ENCODE measurements at places on chromosomes 16 and 17. TPM values are rescaled to one million over a fixed set of nuclear protein-coding genes. Genes with fewer than 3 reads are reported as not detected.

The UNC45B gene
- not detected for total RNA-seq

The CDH1 gene
- total RNA-seq, result not detected

The JPT2 gene
- total RNA-seq, result 140 TPM

The RNF166 gene
- total RNA-seq, result 16.0 TPM

The MRM1 gene
- total RNA-seq, result 4.3 TPM

The SNX20 gene
- total RNA-seq, result not detected

The RAB37 gene
- total RNA-seq, result not detected

The KRTAP4-3 gene
- not detected for total RNA-seq

The TLCD3A gene
- 15.3 TPM for total RNA-seq

The SLC6A2 gene
- total RNA-seq, result not detected

The AOC3 gene
- total RNA-seq, result not detected

The KIF18B gene
- total RNA-seq, result 7.6 TPM

The HID1 gene
- 0.10 TPM for total RNA-seq

The KCNH6 gene
- total RNA-seq, result not detected

The EVI2B gene
- 1.1 TPM for total RNA-seq

Data from RPMI7951 (cell line).